ENCODE measurements at places on chromosomes 4 and X. TPM values are rescaled to one million over a fixed set of nuclear protein-coding genes. Genes with fewer than 3 reads are reported as not detected.

DNA sequence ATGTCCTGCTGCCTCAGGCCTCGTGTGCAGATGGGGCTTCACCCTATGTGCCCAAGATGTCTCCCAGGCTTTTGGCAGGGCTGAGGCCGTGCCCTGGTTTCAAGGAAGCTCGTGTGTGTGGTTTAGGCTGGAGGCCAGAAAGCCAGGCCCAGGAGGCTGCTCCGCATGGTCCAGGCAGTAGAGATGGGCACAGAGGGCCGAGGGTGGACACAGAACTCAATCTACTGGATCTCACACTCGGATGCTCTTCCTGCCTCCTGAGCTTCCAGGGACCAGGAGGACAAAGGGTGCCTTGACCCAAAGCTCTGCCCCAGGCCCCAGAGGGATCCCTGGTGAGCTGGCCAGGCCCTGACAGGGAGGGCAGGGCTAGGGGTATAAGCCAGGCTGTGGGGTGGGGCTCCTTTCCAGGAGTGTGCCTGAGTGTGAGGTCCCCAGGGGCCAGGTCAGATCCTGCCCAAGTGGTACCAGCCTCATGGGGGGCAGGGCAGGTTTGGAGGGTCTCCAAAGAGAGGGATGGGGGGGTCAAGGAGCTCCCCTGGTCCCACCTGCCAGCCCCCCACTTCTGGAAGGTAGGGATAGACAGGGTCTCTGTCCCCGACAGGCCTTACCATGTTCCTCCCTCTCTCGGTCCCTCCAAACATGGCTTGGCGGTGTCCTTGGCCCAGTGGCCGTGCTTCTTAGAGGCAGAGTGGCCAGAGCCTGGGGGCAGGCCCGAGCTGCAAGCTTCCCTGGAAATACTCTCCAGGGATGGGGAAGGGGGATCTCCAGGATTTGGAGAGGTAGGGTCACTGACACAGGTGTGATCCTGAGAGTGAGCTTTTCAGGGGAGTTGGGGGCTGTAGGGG is 23.8 kb downstream of the HTRA3 start:
- DNase-seq: no peak

DNA sequence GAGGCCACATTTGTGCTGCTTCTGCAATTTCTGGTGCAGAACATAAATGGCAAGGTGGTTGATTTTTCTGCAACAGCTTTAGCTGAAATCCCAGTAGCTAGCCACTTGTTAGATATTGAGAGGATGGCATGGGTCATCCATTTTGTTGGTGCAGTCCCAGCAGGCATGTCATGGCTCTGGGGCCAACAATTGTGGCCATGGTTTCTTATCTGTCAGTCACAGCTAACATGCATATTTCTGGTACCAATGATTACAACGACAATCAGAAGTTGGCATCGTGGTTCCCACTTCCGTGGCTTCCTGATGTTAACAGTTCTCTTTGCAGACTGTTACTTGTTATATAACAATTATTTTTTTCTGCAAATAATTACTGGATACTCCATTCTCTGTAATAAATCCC is 42.8 kb upstream of the PRKG2 start:
- DNase-seq: no peak

GRCh38 chrX:30577362-30577991 is at the start of gene TASL:
TSS of gene TASL (minus strand) at chrX:30577766. CDS start at chrX:30560355, 17,411 bp downstream.
- no peak for DNase-seq

Gene MTNR1A
- not detected for total RNA-seq

Gene TMSB4X
- total RNA-seq: 901 TPM

Data from MCF 10A (cell line).